ENCODE measurements at places on chromosomes 2 and 18.

- no peak for DNase-seq
Measured at GRCh38 chr2:221943076-221943810, 355.6 kb downstream of the PAX3 start.

DNA sequence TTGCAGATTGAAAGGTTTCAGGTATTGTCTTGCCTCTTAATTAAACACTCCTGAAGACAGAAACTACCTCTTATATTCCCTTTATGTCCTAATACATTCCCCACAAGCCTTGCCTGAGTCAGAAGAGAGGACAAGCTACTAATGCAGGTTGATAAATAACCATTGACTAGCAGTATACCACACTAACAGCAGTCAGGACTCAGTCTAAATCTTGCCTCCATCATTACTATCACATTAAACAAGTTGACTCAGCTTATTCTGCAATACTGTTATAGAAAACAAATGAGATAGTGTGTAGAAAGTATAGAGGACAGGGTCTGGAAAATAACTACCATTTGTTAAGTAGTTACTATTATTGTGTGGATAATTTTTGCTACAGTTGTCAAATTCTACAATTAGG, 63.8 kb downstream of the TTC21B start:
- no peak for DNase-seq

DNA sequence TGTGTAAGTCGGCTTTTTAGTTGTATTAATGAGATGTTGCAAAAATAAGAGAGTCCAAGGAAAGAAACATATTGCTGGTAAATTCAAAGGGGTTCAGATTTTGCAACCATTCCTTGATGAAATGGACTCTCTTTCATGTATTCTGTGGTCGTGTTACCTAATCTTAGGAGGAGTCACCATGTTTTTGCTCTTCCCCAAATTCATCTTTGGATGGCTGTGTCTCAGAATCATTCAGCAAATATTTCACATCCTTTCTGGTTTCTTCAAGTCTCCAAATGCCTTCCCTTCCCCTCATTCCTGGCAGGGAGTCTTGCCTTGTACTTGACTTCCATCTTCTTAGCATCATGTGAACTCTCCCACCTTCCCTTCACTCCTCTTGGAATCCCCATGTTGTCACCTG, 66.1 kb downstream of the PTPRM start:
- DNase-seq = no peak

DNA sequence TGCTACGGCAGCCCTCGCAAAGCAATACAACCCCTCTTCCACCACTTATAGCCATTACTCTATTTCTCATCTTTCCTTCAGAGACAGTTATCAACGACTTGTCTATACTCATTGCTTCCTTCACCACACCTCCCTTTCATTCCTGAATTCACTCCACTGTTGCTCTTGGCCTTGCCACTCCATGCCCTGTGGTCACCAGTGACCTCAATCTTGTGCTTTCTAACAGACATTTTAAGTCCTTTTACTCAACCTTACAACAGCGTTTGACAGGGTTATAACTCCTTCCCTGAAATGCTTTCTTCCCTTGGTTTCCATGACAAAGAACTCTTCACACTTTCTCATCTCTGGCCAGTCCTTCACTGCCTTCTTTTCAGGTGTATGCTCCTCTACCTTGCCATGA, 90.6 kb upstream of the CCDC141 start:
- DNase-seq = no peak

- no peak for DNase-seq
Measured at GRCh38 chr18:813172-814071, 1.4 kb upstream of the YES1 start.

DNA sequence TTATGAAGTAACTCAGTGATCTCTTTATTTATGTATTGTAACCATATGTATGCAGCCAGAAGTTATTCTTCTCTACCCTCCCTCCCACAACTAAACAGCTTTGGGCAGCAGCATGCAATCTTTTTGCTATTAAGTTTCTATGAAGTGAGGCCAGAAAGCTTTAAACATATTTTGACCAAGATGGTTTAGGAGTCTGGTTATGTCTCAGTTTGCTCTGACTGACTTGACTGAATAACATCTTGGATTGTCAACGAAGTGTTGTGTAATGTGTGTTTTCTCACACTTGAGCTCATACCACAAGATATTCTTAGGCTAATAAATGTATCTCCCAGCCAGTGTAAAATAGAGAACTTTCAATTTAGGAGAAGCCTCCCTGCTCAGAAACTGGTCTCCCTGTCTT, 104.3 kb downstream of the TTC27 start:
- no peak for DNase-seq

DNA sequence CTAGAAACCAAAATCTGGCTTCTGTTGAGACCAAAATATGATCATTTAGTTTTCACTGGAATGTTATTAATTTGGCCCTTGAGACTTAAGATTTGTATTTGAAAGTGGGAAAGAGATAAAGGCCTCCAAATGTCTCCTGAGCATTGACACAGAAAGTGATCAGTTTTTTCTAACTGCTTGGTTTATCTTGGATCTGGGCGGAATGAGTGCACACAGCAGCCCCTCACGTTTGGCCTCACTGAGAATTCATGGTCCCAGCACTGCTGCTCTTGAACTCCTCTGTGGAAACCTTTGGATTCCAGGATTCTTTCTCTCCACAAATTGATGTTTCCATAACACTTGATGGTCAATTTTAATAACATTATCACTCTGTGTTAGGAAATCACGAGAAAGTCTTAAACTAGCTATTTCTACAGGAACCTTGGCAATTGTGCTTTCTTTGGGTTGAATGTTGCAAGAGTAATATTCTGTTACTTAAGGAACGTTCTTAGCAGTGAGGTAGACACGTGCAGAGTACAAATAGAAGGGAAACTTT, 180.3 kb upstream of the BCL2L11 start:
- DNase-seq = no peak

GRCh38 chr2:215949991-215950404, 63.4 kb downstream of the MREG start:
- no peak for DNase-seq
